Activated CD4-positive, alpha-beta T cell treated with anti-CD3 and anti-CD28 coated beads, Interleukin-2, amount 10 ng/mL, durations not matched to agents 24 days and 14 days (primary cell): ENCODE measurements at places on chromosomes 6 and 20. TPM values are rescaled to one million over a fixed set of nuclear protein-coding genes. Genes with fewer than 3 reads are reported as not detected.

GRCh38 chr6:107185391-107185970 is 70.2 kb upstream of the BEND3 start:
- no peak overlapping the region for H3K4me3 ChIP-seq
- no peaks in the 10 kb centered on the region for H3K27me3 ChIP-seq
- H3K4me1 ChIP-seq = no peaks in the 10 kb centered on the region
- H3K27ac ChIP-seq = no peak overlapping the region
- H3K36me3 ChIP-seq = peaks cover 1% of the 10 kb centered on the region
- no peak for DNase-seq

- no peak overlapping the region for H3K4me3 ChIP-seq
- H3K4me1 ChIP-seq = no peaks in the 10 kb centered on the region
- H3K27me3 ChIP-seq = no peaks in the 10 kb centered on the region
- no peak for DNase-seq
Observed at GRCh38 chr20:6560978-6561377, 206.5 kb upstream of the BMP2 start.

DNA sequence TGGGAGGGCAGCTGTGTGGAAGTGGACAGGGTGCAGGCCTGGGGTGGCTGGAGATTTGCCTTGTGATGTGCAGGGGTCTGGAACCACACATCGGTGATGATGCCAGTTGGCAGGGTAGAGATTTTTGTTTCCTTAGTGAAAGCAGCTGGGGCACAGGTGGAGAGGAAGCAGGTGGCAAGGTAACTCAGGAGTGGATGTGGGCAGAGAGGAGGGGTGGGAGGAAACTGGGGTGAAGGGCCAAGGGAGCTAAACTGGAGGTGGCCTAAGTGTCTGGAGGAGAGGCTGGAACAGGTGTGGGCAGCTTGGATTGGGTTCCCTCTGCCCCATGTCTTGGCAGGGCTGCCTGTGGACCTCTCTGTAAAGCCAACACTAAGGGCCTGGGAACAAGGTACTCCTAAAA is 4.7 kb upstream of the SCUBE3 start:
- H3K4me1 ChIP-seq = peaks cover 2% of the 10 kb centered on the region
- H3K27me3 ChIP-seq = peaks cover 68% of the 10 kb centered on the region
- no peak for DNase-seq
- H3K27ac ChIP-seq = no peak overlapping the region

DNA sequence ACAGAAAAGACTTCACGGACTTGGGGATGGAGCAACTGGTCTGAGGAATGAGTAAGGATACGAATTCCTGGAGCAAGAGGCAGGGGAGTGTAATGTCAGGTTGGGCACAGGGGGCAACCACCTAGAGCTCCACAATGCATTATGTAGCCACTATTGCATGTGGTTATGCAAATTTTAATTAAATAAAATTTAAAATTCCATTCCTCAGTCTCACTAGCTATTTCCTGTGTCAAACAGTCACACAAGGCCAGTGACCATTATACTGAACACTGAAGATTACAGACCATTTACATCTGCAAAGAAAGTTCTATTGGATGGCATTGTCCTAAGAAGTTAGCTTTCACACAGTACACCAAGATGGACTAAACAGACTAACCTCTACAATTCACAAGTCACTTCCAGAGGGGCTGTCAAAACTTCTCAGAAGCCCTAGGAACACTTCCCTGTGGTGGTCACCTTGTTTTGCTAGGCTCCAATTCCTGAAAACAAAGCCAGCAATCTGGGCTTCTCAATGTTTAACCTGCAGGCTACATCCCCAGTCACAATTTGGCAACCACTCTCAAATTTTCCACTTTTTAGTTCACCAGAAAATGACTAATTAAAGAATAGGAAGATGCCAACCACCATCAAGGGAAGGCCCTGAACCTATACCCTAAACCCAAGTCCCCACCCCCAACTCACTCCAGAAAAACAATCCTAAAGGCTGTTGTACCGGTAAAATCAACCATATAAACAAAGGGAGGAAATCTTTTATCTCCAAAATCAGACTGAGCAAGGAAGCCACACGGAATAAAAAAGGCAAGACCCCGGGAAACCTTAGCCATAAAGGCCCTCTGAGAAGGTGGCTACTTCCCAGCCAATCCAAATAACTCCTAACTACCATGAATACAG is 34.2 kb upstream of the C20orf203 start:
- H3K27me3 ChIP-seq = no peaks in the 10 kb centered on the region
- DNase-seq = no peak
- H3K4me1 ChIP-seq = peaks cover 7% of the 10 kb centered on the region

DNA sequence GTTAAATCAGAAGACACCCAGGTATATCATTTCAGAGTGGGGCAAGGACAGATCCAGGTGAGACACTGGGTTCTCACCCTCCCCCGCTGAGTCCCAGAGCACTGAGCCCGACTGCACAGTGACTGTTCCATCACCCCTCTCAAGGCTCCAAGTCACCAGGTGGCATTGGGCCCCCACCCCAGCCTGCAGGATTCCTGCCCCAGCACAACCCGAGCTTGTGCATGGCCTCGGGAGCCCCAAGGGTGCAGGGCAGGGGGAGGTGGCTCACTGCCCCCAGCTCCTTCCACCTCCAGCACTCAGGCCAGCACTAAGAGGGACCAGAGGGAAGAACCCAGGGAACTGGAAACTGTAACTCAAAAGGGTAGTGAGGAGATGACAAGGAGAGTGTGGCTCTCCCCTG is 39.3 kb upstream of the CST5 start:
- no peak for DNase-seq
- H3K36me3 ChIP-seq = no peaks in the 10 kb centered on the region
- H3K27me3 ChIP-seq = no peaks in the 10 kb centered on the region
- no peak overlapping the region for H3K27ac ChIP-seq
- no peak overlapping the region for H3K4me3 ChIP-seq

SPATA25 gene
- total RNA-seq = 0.47 and 1.8 TPM in 2 replicates

GSTA1 gene
- not detected in 2 replicates for total RNA-seq
